Stimulated activated CD4-positive, alpha-beta T cell treated with anti-CD3 and anti-CD28 coated beads, TNF-alpha, amount 100 ng/mL, for 24 hours (primary cell): ENCODE measurements at places on chromosomes 2 and 18.

DNA sequence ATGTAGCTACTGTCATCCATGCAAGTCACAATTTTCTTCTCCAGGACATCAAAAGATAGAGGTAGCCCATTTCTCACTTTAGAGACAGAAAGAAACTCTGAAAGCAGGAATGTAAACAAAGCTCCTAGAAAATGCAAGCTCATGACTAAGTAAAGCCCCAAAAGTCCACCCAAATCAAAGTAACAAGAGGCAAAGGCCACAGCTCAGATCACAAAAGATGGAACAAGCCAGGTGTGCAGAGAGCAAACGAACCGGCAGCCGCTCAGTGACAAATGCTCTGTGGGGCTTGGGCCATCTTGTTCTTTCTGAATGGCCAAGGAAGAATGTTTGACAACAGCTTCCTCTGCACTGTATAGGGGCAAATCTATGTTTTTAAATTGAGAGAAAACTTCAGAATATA is 201.0 kb downstream of the CYRIA start:
- no peak for DNase-seq

DNA sequence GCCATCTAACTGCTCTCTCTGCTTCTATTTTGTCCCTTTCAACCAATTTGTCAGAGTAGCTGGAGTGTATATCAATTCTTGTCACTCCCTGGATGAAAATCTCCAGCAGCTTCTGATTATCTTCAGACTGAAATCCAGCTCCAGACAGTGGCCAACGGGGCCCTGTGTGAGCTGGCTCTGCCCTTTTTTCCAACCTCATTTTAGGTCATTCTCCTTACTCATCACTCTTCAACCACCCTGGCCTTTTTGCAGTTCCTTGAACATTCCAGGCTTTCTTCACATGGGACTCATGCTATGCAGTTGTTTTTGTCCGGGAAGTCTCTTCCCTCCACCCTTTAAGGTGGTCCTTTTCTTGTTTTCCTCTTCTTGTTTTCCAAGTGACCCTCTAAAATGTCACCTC is 15.4 kb upstream of the FAP start:
- no peak for DNase-seq

- peak; percentile 71 for DNase-seq
These were observed 61.4 kb downstream of the TGOLN2 start for GRCh38 chr2:85266146-85267041.

DNA sequence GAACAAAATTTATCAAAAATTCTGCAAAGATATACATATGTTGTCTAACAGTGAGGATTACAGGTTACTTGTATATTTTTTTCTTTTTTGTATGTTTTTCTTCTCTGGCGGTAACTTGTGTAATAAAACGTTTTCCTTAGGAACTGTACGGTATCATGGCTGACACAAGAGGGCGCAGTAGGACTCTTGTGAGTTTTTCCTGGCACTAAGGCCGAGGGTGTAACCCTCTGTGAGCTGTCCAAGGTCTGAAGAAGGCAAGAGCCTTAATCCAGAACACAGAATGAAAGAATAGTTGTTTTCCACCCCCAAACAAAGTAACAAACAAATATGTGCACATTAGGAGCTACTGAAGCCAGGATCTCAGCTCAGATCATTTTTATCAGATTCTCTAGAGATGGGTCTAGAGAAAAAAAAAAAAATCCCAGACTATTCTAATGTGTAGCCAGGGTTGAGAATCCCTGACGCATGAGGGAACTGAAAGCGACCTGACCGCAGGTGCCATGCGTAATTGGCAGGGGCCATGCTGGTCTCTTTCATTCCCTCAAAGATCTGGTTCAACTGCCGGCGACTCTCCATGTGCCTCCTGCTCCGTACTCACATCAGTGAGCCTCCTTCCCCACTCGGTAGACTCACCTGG is 27.0 kb downstream of the TMEM200C start:
- DNase-seq, result no peak

DNA sequence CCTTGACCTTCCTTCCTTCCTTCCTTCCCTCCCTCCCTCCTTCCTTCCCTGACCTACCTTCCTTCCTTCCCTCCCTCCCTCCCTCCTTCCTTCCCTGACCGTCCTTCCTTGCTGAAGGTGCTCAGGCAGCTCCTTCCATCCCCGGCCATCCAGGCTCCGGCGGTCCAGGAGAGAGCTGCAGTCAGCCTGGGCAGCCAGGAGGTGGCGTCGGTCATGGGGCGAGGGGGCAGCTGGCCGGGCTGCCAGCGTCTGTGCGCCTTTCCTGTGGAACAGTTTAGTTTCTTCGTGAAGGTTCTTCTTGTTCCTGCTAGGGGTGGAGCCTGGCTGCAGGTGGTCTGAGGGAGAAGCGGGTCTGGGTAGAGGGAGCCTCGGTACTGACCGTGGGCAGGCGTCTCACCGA is 15.7 kb downstream of the GPR35 start:
- DNase-seq, result no peak
